ENCODE measurements at places on chromosomes 12 and 14.

DNA sequence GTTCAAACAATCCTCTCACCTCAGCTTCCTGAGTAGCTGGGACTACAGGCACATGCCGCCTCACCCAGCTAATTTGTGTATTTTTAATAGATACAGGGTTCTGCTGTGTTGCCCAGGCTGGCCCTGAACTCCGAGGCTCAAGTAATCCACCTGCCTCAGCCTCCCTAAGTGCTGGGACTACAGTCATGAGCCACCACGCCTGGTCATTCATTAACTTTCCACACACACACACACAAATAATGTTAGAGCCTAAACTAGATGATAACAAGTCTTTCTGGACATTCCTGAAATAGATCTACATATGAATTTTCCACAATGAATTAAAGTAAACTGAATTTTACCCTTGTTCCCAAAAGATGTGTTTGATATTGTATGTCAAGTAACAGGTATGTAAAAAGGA, 776.0 kb downstream of the GALC start:
- no peak for DNase-seq

GRCh38 chr12:116665666-116666304, 72.1 kb downstream of the SPRING1 start:
- DNase-seq, result no peak

- no peak for DNase-seq
These were observed 10.2 kb upstream of the NYNRIN start for GRCh38 chr14:24388474-24389179.

DNA sequence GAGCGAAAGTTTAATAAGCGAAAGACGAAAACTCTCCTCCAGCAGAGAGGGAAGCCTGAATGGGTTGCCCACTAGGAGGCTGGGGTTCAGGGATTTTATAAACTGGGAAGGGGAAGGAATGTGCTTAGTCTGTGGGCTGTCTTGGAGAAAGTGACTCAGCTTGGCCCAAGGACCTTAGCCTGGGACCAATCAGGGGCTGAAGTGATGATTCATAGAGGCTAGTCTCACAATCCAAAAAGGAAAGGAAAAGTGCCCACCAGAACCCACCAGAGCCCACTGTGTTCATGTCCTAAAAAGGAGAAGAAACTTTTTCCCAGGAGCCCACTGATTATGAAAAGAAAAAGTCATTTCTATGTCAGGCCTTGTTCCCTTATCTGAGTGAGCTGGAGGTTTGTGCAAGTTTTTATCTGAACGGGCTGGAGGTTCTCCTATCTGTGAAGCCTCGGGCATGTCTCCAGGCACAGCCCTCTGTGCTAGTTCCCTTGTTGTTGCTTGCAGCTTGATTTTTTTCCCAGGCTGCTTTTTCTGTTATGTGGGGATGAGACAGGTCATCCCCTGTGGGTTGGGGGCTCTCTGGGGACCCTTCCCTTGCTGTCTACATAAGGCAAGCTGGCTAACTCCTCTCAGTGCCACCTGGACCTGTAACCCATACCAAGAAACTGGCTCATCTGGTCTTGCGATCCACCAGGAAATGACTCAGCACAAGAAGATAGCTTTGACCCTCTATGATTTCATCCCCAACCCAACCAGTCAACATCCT, 8.3 kb upstream of the GOLGA5 start:
- DNase-seq, result no peak

DNA sequence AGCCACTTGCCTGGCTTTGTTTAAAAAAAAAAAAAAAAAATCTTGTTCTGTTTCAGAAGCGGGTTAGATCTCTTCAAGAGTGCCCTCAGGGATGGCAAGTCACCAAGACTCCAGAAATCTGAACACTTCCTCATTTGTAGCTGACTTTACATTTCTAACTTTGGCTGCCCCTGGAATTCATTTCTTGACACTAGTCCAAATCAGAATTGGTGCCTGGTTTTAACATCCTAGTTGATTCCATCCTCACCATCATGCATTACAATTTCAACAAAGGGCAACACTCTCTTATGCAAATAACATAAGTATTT, 295.5 kb downstream of the RMST start:
- DNase-seq, result no peak

GRCh38 chr12:70854138-70854537, 66.4 kb downstream of the PTPRR start:
- DNase-seq, result no peak

DNA sequence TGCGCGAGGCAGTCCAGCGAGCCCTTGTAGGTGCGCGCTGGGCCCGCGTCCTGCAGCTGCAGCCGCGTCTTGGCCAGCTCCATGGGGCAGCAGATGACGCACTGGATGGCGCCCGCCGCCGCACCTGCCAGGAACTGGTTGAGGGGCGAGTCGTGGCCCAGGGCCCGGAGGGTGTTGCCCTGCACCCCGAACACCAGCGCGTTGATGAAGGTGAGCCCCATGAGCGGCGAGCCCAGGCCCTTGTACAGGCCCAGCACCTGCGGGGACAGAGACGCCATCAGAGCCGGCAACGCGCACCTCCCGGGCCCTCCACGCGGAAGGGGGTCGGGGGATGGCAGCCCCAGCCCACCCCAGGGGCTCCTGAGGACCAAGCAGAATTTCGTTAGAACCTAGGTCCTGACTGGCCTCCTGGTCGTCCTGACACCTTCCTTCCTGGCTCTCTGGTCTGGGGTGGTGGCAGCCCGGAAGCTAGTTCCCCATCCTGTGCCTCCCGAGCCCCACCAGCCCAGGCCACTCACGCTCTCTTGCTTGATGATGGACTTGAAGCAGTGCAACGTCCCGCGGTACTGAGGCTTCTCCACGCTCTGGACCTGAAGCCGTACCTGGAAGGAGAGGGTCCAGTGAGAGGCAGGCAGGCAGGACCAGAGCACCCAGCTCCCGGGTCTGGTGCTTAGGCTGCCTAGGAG, 13.3 kb downstream of the SLC25A29 start:
- DNase-seq, result no peak

GRCh38 chr12:89663577-89664357, 44.9 kb downstream of the ATP2B1 start:
- DNase-seq, result peak; percentile 16

- no peak for DNase-seq
These were observed 227.5 kb upstream of the LMO3 start for GRCh38 chr12:16833376-16834015.

DNA sequence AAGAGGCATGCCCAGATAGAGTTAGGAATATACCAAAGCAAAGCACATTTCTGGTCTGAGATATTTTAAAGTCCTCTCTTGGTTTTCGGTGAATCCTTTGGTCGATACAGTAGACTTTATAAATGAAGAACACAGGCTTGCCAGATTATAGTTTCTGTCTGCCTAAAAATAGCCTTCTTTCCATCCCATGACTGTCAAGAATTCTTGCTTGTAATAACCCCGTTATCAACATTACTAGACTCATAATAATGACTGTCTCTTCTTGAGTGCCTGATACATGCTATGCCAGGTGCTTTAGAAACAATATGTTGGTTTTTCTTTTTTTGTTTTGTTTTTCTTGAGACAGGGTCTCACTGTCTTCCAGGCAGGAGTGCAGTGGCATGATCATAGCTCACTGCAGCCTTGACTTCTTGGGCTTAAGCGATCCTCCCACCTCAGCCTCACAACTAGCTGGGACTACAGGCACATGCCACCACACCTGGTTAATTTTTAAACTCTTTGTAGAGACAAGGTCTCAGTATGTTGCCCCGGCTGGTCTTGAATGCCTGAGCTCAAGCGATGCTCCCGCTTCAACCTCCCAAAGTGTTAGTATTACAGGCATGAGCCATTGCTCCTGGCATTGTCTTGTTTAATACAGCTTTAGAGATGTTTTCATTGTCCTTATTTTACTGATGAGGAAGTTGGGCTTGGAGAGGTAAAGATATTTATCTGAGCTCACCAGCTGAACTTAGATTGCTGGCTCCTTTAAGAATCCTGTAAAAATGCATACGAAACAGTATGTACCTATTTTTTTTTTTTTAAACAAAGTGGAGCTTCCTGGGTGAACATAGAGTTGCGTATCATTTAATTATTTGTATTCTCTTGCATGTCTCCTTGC, 30.4 kb downstream of the CHST11 start:
- no peak for DNase-seq

- no peak for DNase-seq
These were observed 483.2 kb downstream of the APAF1 start for GRCh38 chr12:99128246-99128802.

GRCh38 chr14:68927956-68928675, 51.0 kb downstream of the ACTN1 start:
- DNase-seq, result peak; percentile 21

GRCh38 chr14:94522115-94522724, 13.0 kb upstream of the SERPINA12 start:
- DNase-seq, result no peak

DNA sequence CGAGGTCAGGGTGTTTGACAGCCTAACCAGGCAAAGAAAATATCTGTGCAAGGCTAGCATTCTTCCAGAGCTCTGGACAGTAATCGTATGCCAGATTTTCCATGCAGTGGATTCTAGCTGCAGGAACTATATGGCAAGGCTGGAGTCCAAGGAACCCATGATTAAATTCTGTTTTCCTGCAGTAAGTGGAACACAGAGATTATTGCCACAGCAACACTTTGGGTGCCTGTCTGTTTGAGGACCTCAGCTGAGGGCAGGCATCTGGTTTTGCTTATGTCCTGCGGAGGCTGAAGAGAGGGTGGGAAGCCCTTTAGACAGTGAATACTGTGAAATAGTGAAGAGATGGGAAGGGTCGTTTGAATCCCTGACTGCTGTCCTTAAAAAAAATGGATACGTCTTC, 104.4 kb downstream of the DAD1 start:
- no peak for DNase-seq

DNA sequence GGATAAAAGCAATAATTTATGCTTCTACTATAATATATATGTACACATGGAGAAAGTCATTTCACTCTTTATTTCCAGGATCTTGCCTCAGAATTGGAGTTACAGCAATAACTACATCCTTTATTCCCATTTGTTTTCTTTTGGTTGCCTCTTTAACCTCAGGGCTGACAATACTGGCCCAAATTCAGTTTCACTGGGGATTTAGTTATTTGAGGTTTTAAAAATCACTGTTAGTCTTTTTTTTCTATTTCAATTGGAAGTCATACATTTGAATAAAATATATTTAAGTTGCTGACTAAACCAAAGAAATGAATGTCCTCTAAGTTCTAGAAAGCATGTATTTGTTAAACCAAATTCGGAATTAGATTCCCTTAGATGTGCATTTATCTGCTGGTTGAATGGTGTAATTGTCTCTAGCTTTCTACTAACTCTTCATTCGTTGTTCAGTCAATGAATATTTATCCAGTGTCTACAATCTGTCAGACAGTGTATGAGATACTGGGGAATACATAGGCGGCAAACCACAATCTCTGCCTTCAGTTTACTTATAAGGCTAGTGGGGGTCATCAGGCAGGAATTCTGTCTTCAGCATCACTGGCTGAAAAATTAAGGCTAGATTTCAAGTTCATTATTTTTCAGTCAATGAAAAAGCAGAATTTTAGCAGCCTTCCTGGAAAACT, 190.8 kb upstream of the ARHGAP5 start:
- DNase-seq, result no peak

DNA sequence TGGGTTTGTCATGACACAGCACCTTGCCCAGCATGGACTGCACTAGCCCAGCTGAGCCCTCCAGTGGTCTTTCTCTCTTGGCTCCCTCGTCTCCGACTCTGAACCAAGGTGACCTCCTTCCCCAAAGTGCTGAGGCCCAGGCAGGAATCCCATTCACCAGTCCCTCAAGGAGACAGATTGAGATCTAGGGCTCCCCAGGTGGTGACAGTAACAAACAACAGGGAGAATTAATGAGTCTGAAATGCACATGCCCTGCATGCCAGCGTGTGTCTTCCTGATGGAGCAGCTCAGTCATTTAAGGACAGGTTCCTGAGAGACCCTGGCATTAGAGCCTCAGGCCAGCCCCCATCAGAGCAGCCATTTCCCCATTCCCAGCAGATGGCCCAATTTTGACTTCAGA, 51.4 kb upstream of the OAS1 start:
- DNase-seq, result no peak

DNA sequence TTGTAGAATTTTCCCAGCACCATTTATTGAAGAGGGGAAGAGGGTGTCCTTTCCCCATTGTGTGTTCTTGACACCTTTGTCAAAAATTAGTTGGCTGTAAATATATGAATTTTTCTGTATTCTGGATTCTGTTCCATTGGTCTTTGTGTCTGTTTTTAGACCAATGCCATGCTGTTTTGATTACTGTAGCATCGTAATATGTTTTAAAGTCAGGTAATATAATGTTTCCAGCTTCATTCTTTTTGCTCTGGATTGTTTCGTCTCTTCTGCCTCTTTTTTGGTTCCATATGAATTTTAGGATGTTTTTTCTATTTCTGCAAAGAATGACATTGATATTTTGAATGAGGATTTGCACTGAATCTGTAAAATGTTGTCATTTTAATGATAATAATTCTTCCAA, 331.9 kb upstream of the RGS6 start:
- no peak for DNase-seq

DNA sequence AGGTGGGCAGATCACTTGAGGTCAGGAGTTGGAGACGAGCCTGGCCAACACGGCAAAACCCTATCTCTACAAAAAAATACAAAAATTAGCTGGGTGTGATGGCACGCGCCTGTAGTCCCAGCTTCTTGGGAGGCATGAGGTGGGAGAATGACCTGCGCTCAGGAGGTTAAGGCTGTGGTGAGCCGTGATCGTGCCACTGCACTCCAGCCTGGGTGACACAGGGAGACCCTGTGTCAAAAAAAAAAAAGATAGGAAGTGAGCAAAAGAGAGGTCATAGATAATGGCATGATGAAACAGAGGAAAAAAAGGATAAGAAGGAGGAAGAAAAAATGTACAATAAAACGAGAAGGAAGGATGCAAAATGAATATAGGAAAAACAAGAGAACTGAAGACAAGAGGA, 159.5 kb downstream of the ETV6 start:
- DNase-seq, result no peak

DNA sequence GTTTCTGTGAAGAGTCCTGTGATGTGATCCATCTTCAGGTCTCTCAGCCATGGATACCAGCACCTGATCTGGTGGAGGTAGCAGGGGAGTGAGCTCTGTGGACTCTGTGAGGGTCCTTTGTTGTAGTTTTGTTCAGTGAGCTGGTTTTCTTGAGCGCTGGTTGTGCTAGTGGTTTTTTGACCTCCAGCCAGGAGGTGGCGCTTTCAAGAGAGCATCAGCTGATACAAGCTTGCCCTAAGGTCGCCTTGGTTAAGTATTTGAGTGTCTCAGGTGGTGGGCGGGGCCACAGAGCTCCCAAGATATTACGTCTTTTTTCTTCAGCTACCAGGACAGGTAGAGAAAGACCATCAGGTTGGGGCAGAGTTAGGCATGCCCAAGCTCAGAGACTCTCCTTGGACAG, 139.7 kb downstream of the TTLL5 start:
- DNase-seq, result no peak

Measured in activated T-cell treated with anti-CD3 and anti-CD28 coated beads, Interleukin-2, amount 50 U/mL, for 72 hours (primary cell).